ENCODE measurements at places on chromosomes 3 and 15.

DNA sequence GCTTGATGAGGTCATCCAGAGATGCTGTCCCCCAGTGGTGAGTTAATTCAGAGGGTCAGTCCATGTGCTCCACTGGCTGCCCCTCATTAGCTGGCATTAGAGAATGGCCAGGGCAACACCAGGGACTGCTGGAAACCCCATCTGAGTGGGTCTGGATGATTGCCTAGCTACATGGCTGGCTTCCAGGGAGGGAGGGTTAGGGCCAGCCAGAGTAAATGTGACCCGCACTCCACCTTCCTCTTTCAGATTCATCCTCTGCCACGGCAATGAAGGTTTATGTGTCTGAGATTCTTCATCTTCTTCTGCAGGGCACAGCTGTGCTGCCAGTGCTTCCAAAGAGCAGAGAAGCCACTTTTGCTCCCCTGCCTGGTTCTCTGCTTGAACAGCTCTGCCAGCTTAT lies 391.9 kb downstream of the OCA2 start:
- no peak for DNase-seq

GRCh38 chr3:8746780-8747345 lies 13.3 kb downstream of the CAV3 start:
- no peak for DNase-seq

- DNase-seq, result no peak
Observed at GRCh38 chr3:158494673-158495072, 76.3 kb upstream of the MLF1 start.

GRCh38 chr15:84889313-84889990 lies 5.0 kb downstream of the SLC28A1 start:
- DNase-seq, result no peak

GRCh38 chr3:173529062-173529711 lies 131.6 kb downstream of the NLGN1 start:
- DNase-seq, result no peak

DNA sequence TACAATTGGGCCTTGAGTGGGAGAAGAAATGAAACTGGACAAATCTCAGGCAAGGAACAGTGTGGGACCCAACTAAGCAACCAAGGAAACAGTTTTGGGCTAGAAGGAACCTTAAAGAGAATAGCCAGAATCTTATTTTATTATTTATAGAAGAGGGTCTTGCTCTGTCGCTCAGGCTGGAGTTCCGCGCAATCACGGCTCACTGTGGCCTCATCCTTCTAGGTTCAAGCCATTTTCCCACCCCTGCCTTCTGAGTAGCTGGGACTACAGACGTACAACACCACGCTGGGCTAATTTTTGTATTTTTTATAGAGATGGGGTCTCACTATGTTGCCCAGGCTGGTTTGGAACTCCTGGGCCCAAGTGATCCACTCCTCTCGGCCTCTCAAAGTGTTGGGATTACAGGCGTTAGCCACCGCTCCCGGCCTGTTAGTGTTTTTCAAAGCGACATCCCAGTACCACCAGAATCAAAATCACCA lies 734 bp upstream of the WDR76 start:
- DNase-seq, result no peak

- DNase-seq, result no peak
Observed at GRCh38 chr3:172241405-172241804, 202.0 kb downstream of the FNDC3B start.

GRCh38 chr15:88014454-88015160 lies 241.9 kb downstream of the NTRK3 start:
- no peak for DNase-seq

DNA sequence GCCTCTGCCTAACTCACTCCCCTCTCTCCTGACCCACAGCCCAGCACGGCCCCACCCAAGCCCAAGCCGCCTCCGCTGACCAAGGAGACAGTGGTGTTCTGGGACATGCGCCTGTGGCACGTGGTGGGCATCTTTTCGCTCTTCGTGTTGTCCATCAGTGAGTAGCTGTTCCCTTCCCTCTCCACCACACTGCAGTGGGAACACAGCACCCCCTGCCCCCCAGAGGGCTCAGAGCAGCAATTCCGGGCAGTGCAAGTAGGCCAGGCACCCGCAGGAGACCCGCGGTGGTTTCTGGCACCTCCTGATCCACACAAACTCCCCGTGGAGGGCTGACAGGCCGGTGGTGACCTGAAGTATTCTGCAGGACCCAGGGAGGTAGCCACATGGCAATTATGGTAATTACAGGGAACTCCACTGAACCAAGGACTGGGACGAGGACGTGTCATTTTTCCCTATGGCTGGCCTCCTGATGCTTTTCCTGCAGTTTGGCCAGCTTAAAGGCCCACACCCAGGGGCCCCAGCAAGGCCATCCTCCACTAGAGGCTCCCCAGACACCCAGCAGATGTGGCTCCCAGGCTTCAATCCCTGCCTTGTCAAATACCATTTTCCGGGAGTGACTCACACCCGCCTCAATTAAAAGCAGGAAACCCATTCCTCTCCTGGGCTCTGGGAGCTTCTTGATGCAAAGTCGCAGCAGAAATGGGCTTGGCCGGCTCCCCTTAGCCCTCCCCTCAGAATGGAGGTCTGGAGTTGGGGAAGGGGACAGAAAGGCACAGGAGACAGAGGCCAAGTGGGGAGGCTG lies 4.8 kb downstream of the TMIE start:
- DNase-seq, result no peak

All from stimulated activated CD8-positive, alpha-beta memory T cell treated with anti-CD3 and anti-CD28 coated beads, Interleukin-7, amount 100 ng/mL, for 1 hour (primary cell).